SJCRH30 (cell line): ENCODE measurements at places on chromosomes 5 and 9. TPM values are rescaled to one million over a fixed set of nuclear protein-coding genes. Genes with fewer than 3 reads are reported as not detected.

The IFNB1 gene
- not detected in 2 replicates for total RNA-seq

GRCh38 chr5:156815988-156816599, 34.0 kb upstream of the PPP1R2B start:
- DNase-seq = peak; percentile 15

DNA sequence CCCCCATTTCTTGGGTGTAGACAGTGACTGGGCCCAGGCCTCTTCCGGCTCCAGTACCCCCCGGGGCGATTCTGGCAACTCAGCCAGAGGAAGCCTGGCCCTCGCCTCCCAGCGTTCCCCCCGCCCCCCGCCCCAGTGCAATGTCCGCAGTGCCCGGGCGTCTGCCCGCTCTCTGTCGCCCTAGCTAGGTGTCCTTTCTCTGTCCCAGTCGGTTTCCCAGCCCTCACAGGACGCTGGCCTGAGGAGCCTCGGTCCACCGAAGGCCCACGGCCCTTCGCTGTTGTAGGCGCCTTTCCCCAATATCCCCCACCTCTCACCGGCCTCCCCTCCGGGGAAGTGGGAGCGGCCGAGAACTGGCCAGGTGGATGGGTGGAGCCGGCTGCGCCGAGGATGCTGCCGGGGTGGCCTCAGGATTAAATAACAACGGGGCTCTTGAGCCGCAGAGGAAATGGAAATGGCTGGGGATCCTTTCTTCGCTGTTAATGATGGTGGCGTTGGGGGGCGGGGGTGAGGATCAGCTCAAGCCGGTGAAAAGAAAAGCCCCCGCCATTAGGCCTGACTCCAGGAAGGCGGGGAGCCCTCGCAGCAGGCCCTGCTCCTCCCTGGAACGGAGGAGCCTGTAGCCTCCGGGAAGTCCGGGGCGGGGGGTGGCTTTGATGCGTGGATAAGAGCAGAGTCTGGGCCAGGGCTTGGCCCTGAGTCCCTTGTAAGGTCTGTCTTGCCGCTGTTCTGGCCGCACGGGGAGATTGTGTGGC, 1.1 kb upstream of the SPRY4 start:
- DNase-seq = peak; percentile 86

- no peak for DNase-seq
Observed at GRCh38 chr5:119379096-119379495, 23.3 kb downstream of the TNFAIP8 start.
